Activated T-cell treated with anti-CD3 and anti-CD28 coated beads, Interleukin-2, amount 50 U/mL, for 72 hours (primary cell): ENCODE measurements at places on chromosomes 7 and 10.

DNA sequence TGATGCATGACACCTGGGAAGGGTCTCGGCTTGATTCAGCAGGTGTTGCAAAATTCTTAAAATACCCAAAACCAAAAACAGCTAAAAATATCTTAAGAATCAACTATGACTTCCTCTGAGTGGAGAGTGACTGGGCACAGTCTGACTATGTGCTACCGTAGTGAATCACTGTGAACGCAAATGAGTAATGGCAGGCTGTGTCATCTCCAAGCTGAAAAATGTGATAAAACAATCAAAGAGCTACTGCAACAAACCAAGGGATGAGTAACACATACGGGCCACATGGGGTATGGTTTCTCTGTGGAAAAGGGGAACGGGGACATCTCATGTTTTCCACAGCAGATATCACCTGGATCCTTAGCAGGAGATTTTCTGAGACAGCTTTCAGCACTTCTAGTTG, 127.5 kb downstream of the ABCA13 start:
- DNase-seq, result peak; percentile 63

DNA sequence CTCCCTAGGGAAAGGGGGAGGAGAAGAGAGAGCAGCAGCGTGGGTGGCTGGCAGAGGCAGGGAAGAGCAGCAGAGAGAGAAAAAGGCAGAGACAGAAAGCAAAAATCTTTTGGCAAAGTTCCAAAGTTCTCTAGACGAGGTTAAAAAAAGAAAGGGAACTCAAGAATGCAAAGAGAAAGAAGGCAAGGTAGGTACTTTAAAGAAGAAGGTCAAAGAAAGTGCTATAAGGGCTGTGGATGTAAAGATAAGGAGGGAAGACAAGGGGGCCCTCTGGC, 20.2 kb upstream of the OPTN start:
- no peak for DNase-seq

DNA sequence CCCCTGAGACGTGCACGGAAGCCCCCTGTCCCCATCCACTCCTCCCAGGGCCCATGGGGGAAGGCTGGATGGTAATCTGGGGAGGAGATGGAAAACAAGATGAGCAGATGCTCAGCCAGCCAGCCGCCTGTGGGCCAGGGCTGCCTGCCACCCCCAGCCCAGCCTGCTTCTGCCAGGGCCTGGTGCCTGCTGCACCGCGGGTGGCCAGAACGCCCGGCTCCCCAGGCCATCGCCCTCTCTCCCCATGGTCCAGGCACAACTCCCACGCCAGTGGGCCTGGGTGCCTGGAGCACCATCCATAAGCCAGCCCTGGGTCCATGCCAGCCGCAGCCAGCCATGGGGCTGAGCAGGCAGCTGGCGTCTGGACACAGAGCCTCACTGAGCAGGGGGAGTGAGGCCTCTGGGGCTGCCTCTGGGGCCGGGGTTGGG, 57.2 kb upstream of the ELN start:
- DNase-seq, result no peak

- DNase-seq, result no peak
Observed at GRCh38 chr10:62666275-62666674, 138.2 kb upstream of the ADO start.

- DNase-seq, result no peak
Observed at GRCh38 chr10:79311581-79312407, 35.5 kb upstream of the PPIF start.

GRCh38 chr10:341081-341740, 206.0 kb downstream of the ZMYND11 start:
- no peak for DNase-seq

DNA sequence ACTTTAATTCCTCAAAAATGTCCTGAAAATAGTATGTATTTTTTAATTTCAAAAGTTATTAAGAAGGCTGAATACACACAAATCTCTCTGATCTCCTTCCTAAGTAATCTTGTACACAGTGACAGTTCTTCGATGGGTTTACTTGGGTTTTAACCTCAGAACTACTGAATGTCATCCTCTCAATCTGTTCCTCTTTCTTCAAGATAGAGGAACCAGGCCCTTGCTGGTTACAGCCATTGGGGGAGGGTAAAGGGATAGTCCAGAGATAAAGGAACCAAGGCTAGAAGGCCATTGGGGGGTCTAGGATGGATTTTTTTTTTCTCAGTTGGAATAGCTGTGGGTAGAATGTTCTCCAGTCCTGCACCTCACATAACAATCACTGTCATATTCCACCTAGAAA, 224.9 kb downstream of the SKIDA1 start:
- no peak for DNase-seq

GRCh38 chr10:29668628-29669027, 33.9 kb upstream of the SVIL start:
- no peak for DNase-seq

- DNase-seq, result no peak
Observed at GRCh38 chr10:6598679-6599078, 18.6 kb upstream of the PRKCQ start.

DNA sequence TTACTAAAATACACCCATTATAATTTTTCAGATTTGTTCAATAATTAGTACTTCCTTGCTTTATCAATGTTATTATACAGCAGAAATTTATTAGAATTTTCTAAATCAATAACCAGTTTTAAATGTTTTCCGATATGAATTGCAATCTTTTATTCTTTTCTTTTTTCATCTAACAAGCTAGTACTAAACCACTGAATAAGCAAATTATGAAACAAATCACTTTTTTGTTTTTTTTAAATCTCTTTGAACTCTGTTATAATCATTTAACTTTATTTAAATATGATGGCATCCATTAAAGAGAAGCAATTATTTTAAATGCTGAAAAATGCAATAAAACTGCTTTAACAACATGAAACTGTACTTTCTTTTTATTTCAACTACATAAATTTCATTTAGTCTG, 59.7 kb downstream of the HYCC1 start:
- DNase-seq, result no peak

DNA sequence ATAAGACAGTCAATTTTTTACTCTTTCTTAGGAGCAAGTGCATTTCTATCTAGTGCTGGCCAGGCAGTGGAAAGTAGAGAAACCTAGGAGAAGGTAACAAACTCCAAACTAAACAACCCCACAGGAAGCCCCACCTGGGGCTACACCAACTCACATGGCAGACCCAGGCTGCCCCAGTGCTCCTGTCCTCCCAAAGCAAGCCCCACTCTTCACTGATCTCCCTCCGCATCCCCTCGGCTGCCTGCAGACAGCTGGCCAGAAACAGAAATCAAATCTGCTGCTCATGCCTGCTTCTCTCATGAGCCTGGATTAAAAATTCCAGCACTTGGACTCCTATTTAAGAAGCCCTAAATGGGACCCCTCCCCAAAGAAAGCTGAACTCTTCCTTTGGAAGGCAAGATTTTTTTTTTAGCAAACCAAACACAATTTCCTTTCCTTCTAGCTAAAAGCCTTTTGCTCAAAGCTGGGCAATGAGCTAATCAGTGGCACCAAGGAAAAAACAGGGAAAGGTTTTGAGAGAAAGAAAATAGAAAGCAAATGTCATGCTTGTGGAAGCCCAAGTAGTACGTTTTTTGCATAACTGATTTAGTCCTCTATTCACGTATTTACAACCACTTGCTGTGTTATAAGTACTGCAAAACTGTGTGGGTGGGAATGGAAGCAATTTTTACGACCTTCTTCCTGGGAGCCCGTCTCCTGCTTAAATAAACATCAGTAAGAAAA, 10.8 kb downstream of the PDE1C start:
- no peak for DNase-seq

DNA sequence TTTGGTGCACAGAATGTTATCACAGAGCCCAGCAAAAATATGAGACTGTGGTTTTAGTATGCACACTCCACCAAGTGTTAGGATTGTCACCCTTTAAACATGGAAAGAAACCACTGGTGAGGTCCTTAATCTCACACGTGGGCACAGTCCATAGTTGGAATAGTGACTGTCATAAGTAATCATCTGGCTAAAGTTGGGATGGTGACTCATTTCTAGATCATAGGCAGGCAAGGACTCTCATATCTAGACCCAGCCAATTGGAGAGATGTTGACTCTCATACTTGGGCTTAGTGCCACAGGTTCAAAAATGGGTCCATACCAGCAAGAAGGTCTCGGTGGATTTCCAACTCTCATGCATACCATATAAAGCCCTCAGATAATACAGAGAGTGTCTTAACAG, 39.6 kb upstream of the ZNF680 start:
- no peak for DNase-seq

GRCh38 chr10:70302292-70302691, 18.5 kb upstream of the NPFFR1 start:
- no peak for DNase-seq

GRCh38 chr10:10870523-10871241, 147.0 kb upstream of the CELF2 start:
- DNase-seq, result no peak

- DNase-seq, result no peak
Observed at GRCh38 chr10:22593636-22594198, 120.7 kb downstream of the PIP4K2A start.

GRCh38 chr7:25031432-25031831, 51.5 kb upstream of the OSBPL3 start:
- DNase-seq, result peak; percentile 7

- DNase-seq, result no peak
Observed at GRCh38 chr7:102258749-102259107, 27.9 kb upstream of the SH2B2 start.

GRCh38 chr10:80070057-80070456, 8.4 kb upstream of the TMEM254 start:
- no peak for DNase-seq

DNA sequence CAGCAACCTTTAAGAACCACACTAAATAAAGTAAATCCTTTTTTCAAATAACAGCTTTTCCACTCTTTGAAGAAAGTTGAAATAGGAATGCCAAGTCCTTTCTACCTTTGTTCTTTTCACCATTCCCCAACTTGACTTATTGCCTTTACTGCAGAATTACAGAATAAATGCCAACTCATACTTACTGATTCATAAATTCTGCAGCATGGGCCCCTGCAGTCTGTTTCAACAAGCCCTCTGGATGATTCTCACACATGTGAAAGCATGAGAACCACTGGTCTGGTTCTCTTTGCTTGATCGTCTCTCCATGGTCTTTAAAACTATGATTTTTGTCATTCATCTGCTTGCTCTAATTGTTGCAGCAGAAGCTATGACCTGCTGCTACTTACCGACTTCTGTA, 56.1 kb downstream of the HACD1 start:
- DNase-seq, result no peak

GRCh38 chr7:44538798-44539668, 2.1 kb downstream of the NPC1L1 start:
- no peak for DNase-seq

DNA sequence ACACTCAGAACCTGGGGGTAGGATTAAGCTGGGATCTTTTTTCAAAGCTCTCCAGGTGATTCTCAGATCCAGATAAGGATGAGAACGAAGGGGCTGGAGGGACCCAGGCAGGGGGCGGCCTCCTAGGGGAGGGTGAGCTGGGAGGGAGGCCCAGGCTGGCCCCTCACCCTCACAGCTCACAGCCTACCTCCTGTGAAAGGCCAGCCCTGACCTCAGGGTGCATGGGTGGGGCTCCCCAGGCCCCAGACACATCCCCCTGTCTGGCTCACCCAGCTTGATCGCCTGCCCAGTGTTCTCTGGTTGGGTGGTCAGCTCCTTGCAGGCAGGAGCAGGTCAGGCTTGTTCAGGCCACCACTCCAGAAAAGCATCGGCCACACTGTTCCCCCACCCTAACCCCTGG, 24.3 kb downstream of the CTBP2 start:
- no peak for DNase-seq
